ENCODE measurements at places on chromosomes 3 and 15.

DNA sequence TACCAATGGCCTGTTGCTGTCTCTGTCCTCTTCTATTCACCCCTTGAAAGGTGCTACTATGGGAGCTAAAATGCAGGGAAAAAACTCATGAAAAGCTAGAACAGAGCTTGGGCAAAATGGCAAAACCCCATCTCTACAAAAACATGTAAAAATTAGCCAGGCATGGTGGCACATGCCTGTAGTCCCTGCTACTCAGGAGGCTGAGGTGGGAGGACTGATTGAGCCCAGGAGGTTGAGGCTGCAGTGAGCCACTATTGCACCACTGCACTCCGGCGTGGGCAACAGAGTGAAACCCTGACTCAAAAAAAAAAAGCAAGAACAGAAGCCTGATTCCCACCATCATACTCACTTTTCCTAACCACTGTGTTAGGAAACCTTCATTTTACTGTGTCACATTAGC lies 1.9 kb downstream of the MAP4 start:
- DNase-seq, result no peak

DNA sequence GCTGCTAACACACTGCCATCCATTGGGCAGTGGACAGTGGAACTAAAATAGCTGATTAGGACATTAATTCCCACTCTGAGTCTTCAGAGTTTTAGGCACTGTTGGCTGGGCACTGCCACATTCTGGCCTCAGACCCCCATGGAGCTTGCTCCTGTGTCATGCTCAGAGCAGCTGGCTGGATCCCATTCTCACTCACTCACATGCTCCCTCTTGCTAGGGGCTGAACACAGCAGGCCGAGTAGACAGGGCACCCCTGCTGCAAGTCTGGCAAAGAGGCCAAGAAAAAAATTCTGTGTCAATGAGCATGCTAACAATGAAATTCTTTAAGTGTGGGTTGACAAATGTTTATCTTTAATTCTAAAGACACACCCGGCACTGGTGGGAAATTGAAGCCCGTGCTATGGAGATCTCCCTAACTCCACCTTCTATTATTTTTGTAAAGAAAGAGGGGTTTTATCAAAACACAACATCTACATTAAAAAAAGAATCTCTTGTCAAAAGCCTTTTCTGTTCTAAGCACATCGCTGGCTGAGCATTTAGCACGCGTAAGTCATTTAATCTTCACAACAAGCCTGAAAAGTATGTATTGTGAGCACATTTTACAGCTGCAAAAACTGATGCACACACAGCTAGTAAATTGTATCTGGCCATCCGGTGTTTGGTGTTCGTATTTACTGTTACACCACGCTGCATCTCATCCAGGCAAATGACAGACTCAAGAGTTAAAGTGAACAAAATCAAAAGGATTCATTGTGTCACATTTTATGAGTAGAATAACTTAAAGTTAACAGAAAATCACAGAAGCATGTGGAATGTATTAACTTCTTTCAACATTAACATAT lies 362.1 kb downstream of the PLOD2 start:
- DNase-seq, result no peak

GRCh38 chr3:79521221-79521848 lies 246.5 kb downstream of the ROBO1 start:
- no peak for DNase-seq

DNA sequence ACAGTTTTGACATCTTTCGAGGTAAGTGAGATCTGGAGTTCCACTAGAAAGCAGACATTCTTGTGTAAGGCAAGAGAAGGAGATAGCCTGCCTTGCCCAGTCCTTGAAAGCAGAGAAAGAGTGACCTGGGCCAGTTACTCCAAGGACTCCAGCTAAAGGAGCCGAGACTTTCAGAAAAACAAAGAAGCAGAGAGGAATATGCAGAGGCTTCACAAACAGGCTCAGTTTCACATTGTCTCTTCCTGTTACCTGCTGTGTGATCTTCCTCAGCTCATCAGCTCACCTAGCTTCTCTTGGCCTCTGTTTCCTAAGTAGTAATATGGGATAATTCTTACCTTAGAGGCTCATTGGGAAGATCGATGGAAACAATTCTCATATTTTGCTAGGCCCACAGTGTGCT lies 81.0 kb downstream of the CDC25A start:
- DNase-seq, result no peak

GRCh38 chr3:151446002-151446340 lies 14.9 kb downstream of the IGSF10 start:
- DNase-seq, result no peak

DNA sequence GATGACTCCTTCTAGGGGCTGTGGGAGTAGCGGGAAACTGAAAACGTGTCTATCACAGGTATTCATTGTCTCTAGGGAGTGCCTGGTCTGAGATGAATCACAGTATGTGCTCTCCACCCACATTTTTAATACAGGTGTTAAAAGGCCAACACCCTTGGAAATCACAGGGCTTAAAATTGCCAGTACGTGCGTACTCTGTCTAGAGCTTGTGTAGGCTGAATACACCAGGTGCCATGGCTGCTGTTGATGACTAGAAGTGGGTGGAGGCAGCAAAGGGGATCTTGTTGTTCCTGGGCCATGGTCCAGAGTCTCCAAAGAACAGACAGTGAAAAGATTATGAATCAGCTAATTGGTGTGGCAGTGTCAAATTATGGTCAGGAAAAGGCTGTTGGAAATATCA lies 35.1 kb upstream of the P3H2 start:
- DNase-seq, result no peak

GRCh38 chr3:129758785-129759320 lies 134.7 kb downstream of the TMCC1 start:
- no peak for DNase-seq

- no peak for DNase-seq
Observed at GRCh38 chr15:49372366-49372765, 50.7 kb upstream of the FGF7 start.

- no peak for DNase-seq
Observed at GRCh38 chr3:139234491-139234890, 109.3 kb upstream of the MRPS22 start.

DNA sequence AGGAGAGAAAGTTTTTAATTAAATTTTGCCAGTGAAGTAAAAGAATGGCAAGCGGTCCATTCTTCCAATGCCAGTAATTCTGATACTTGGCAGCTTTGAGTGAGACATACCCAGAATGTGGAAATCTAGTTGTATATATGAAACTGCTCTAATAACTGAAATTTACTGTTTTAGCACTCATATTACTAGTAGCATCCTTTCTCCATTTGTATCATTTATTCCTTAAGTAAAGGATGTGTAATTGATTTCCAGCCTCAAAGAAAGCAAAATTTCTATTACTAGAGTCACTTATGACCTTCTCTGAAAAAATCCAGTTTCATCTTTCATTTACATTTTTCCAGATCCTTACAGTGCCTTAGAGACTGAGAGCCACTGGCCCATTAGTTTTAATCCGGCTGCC lies 65.1 kb downstream of the PBRM1 start:
- DNase-seq, result no peak

- DNase-seq, result no peak
Observed at GRCh38 chr3:130894130-130894985, 474 bp downstream of the ATP2C1 start.

- DNase-seq, result no peak
Observed at GRCh38 chr3:4532535-4533112, 39.5 kb downstream of the ITPR1 start.

DNA sequence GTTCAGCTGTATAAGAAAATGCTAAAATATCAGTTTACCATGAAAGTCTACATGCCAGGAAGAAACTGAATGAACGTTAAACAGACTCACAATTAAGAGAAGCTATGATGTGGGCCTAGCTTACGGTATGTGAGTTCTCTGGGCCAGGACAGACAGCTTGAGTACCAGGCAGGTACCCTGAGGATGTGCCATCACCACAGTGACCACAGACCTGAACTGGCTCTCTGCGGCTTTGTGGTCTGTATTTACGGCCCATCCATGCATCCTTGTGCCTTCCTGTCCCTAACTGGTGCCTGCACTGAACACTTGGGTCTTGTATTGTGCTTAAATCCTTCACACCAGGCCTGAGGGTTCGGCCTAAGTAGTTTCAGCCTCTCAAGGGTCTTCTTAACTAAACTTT lies 467.5 kb upstream of the PPP2R3A start:
- DNase-seq, result no peak

- DNase-seq, result no peak
Observed at GRCh38 chr3:98596541-98597500, 3.4 kb upstream of the CPOX start.

- no peak for DNase-seq
Observed at GRCh38 chr3:61681636-61682035, 120.3 kb downstream of the PTPRG start.

DNA sequence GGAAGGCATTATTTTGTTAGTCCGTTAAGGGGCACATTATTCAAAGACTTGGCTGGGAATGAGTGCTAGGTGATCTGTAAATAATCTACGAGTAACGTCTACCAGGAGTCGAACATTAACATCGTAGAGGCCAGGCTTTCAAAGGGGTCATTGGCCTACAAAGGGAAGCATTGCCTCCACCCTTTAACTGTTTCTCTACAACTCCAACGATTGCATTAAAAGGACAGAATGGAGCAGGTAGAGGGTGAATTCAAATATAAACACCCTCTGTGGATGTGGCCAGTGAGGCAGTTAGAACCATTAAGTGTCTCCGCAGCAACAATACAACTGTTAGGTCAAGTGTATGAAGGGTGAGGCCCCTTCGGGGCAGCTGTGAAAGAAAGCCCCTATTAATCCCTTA lies 126.0 kb upstream of the LMOD3 start:
- no peak for DNase-seq

GRCh38 chr3:47441796-47442551 lies 33.8 kb downstream of the SCAP start:
- no peak for DNase-seq

GRCh38 chr3:83500422-83500821 lies 1458.4 kb upstream of the CADM2 start:
- DNase-seq, result no peak

GRCh38 chr15:33580526-33580925 lies 269.8 kb downstream of the RYR3 start:
- DNase-seq, result no peak

GRCh38 chr3:58058361-58059263 lies 50.4 kb downstream of the FLNB start:
- peak; percentile 87 for DNase-seq

DNA sequence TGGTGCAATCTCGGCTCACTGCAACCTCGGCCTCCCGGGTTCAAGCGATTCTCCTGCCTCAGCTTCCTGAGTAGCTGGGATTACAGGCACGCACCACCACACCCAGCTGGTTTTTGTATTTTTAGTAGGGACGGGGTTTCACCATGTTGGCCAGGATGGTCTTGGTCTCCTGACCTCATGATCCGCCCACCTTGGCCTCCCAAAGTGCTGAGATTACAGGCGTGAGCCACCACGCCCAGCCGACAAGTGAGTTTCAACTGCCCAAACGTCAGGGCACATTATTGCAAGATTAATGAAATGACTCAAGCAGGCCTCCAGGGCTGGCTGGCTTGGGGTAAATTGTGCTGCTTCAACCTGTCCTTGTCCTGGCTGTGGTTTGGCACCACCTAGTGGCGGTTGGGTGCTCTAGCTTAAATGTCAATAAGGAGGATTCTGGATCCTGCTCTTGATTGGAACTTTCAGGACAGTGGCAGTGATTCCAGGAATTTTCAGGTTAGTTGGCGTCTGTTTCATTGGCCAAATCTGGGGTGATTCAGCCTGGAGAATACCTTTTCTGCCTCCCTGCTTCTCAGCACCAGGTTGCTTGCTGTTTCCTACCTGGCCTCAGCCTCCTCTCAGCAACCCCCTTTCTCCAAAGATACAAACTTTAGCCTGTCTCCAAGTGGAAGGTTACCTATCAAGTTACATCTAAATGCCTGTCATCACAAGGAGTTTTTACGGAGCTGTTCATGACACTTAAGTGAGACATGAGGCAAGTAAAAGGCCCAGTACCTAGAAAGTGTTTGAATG lies 32.4 kb upstream of the SACM1L start:
- no peak for DNase-seq

GRCh38 chr15:47959617-47960413 lies 161.0 kb upstream of the SLC24A5 start:
- DNase-seq, result no peak

DNA sequence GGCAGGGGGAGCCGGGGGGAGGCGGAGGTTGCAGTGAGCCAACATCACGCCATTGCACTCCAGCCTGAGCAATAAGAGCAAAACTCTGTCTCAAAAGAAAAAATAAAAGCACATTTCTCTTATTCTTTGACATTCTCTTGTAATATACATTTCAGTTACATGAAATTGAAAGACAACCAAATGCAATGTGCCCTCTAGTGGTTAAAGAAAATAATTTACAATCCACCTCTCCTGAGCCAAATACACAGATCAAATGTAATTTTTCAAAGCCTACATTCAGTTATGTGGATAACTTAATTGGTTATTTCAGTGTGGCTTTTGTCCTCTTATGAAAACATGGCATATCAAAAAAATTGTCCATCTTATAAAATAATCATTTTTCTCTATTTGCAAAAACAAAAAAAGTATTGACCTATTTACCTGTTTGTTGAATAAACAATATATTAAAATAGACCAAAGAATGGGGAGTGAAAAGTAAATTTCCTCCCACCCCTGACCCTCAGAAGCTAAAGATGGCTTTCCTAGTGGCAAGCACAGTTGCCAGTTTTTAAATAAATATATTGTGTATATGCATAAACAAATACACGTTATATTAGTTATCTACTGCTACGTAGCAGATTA lies 14.2 kb upstream of the U2SURP start:
- no peak for DNase-seq

- DNase-seq, result no peak
Observed at GRCh38 chr15:91896341-91897055, 43.0 kb downstream of the SLCO3A1 start.

Data from GM04503 (cell line).